ENCODE measurements at places on chromosomes 1 and 21.

DNA sequence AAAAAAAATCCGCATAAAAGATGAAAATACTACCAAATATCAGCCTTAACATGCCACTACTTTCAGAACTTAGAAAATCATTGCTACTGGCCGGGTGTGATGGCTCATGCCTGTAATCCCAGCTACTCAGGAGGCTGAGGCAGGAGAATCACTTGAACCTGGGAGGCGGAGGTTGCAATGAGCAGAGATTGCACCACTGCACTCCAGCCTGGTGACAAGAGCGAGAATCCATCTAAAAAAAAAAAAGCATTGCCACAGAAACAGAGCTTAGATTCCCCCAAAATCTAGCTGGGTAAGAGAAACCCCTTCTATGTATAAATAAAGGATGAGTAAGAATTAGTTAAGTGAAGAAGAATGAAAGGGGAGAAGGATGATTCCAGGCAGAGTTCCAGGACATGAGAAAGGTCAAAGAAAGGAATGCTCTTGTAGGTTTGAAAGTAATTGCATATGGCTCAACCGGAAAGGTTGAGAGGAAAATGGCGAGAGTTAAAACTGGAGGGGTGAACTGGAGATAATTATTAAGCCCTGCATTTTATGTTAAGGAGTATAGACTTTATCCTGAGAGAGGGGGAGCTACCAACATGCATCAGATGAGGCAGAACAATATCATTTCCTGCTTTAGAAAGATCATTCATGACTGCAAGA is 19.7 kb upstream of the NRDC start:
- no peak for DNase-seq

DNA sequence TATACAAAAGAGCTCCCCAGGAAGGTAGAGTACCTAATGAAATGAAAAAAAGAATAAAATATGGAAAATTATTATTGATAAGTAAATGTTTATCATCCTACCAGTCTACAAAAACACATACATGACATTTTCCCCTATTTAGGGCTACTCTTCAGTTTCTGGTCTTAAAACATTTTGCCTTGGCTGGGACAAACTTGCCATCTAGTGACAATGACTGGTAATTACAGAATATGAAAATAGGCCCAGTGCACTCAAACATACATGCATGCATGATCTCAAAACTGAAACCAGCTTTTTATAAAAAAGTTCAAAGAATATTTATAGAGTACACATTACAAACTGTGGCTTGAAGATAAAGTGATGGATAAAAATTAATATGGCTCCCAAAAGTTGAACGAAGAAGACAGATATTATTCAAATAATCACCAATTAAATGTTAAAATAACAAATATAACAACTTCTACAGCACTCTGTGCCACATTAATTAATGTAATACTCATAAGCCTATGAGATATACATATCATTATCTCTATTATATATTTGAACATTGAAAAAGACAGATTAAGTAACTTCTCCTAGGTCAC is 10.5 kb upstream of the RNPC3 start:
- DNase-seq, result peak; percentile 31

DNA sequence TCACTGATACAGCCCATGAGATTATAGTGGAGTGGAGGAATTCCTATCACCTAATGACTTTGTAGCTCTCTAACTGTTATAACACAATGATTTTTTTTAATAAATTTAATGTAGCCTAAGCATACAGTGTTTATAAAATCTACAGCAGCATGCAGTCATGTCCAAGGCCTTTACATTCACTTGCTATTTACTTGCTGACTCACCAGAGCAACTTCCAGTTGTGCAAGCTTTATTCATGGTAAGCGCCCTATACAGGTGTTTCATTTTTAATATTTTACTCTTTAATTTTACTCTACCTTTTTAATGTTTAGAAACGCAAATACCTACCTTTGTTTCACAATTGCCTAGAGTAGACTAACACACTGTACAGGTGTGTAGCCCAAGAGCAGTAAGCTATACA is 1652.2 kb downstream of the BRINP3 start:
- no peak for DNase-seq

GRCh38 chr1:221274373-221274772 is 395.1 kb downstream of the HLX start:
- DNase-seq, result no peak

DNA sequence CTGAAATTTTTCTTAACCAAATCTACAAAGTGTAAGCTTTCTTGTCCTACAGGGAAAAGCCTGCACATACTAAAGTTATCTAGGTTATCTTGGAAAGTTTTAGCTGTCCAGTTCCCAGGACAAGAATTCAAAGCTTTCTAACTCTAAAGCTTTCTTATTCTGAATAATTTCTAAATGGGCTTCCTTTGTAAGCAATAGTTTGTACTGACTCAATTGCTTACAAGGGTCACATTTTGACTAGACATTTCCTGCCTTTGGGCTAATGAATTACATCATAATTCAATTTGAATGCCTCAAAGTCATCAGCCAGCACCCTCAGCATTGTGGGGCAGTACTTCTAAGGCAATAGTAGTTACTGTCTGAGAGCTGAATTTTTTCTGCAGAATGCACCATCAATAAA is 223.0 kb downstream of the LTN1 start:
- no peak for DNase-seq

DNA sequence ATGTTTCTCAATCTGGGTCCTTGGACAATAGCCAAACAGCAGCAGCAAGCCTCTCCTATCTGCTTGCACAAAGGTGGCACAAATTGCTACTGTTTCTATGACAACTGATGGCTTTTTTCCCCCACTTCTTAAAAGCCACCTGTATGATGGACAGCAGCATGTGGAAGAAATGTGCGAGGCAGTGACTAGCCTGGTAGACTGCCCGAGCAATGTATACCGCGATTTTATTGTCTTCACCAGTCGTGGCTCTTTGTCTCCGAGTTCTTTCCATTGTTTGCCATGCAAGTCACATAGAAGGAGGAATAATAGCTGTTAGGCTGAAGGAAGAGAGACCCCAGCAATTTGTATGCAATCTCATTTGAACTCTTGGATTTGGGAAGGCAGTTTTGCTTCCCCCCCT is 79.4 kb downstream of the S1PR1 start:
- DNase-seq, result peak; percentile 59

DNA sequence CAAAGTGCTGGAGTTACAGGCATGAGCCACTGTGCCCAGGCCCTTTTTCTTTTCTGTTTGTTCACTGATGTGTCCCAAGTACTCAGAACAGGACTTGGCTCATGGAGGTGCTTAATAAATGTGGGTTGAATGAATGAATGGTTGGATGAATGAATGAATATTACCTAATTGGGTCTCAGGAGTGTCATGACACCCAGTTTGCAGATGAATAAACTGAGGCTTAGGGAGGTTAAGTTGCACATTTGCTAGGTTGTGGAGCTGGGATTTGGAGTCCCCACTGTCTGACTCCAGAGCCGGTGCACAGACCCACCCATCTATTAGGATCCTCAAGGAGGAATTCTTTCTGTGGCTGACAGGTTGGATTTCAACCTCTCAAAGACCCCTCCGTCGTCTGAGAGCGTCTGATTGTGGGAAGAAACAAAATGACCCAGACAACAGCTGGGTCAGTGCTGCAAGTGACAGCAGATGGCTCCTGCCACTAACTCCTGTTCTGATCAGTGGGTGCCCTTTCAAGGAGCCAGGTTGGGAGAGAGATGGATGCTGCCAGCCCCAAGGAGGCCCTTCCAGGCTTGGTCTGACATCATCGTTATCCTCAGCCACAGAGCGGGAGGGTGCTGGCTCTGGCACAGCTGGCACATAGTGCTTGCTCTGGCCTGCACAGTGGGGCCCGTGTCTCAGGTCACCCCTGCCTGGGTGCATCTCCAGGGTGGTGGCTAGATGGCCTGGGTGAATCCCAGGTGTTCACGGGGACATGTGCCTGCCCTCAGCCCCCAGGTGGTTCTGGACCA is 24.2 kb downstream of the ARHGEF10L start:
- no peak for DNase-seq

DNA sequence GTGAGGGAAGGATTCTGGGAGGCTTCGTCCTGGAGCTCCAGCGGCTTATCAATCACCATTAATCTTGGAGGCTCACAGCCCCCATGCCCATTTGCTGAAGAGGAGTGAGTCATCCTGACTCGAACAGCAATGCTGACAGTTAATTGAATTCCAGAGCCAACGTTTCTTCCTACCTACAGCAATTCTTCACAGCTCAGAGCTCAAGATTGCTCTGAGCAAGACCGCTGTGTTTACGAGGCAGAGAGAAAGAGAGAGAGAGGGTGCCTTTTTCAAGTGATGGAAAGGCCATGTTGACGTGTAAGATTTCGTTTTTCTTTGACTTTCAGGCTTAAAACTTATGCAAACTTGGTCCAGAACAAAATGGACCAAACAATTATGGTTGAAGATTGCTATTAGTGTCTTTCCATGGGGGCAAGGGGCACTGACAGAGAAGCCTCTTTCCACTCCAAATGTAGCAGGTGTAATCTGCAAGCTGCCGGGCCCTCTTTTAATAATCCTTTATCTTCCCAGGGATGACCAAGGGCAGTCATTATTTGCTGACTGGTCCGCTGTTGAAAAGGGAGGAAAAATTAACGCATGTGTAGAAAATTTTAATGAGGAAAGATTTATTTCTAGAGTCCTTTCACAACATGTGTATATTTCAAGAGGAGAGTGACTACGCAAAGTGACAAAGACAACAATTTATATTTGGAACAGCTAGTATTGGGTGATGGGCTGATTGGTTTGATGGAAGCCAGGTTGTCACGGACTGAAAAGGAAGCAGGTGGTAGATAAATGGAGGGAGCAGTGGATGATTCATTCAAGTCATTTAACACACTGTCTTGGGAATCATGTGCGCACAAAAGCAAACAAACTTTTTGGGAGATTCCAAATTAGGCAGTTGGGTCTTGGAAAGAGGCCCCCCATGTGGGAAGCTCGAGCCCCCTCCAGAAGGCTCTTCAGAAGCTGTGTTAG is 136.1 kb upstream of the IRF2BP2 start:
- DNase-seq, result no peak

DNA sequence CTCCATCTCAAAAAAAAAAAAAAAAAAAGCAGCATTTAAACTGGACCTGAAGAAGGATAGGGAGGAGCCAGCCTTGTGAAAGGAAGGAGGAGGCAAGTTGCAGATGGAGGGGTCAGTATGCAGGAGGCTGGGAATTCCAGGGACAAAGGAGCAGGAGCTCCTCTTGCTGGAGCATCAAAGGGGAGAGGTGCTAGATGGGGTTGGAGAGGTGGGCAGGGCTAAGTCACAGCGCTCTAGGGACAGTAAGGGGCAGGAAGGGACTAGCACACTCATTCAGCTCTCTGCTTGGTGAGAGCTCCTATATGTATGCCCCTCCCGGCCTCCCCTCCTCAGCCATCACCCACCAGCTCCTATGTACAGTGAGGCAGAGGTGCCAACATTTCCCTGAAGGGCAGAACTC is 26.8 kb downstream of the MAP7D1 start:
- no peak for DNase-seq

DNA sequence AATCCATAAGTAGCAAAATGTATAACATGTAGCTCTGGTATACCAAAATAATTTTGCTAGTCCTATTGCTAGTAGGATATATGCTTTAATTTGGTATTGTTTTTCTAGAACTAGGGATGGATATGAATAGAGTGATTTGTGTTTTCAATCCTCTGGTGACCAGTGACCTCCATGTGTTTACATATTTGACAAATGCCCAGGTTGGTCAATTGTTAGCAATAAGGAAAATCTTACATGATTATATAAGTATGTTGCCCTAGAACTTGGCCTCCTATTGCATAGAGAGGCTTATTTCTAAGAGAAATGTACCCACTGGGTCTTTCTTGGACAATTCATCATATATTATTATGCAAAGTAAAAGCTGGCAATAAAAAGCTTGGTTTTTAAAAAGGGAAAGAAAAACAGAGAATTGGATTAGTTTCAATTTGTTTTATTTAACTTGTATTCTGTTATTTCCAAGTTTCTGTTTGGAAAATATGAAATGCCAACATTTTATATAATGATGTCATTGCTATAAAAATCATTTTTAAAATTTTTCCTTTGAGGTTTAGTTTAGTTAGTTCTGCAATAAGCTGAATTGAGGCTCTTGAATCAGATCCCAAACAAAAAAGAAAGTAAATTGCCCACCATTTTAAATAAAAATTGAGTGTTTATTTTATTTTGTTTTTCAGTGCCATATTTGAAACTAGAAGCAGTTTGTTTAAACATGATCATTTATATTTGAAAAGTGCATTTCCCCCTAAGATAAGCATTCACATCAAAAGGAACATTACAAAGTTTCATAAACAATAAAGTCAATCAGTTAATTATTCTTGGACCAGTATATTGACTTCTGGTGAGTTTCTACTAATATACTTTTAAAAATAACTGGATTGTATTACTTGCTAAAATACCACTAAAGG is 210.9 kb downstream of the ZC3H11B start:
- DNase-seq, result no peak

DNA sequence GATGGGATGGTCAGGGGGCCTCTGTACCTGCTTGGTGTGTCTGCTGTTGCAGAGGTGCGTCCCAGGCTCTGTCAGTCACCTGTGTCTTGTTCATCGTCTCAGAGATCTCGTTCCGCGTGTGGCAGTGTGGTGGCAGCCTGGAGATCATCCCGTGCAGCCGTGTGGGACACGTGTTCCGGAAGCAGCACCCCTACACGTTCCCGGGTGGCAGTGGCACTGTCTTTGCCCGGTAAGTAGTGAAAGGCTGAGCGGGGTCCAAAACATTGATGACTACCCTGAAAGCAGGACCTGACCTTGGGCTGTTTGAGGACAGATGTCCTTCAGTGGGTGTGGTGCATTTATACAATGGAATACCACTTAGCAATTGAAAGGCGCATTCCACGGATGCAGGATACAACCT is 171.0 kb downstream of the PGBD5 start:
- DNase-seq, result no peak

- no peak for DNase-seq
Measured at GRCh38 chr1:91622616-91623015, 122.0 kb downstream of the CDC7 start.

DNA sequence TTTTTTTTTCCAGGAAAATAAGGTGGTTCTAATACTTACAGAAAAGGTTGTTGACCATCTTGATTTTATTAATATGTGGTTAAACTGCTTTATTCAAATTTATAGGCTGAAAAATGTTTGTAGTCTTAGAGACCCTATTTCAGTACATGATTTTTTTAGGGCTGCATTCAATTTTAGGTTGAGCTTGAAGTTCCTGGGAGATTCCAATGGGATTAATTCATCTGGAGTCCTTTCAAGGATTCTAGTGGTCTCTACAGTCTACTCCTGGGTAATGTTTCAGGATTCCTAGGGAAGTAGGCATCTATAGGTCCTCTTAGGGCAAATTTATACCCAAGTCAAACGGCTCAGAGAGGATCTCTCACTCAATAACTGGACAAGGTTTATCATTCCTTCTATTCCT is 126.7 kb downstream of the HMCN1 start:
- DNase-seq, result no peak

DNA sequence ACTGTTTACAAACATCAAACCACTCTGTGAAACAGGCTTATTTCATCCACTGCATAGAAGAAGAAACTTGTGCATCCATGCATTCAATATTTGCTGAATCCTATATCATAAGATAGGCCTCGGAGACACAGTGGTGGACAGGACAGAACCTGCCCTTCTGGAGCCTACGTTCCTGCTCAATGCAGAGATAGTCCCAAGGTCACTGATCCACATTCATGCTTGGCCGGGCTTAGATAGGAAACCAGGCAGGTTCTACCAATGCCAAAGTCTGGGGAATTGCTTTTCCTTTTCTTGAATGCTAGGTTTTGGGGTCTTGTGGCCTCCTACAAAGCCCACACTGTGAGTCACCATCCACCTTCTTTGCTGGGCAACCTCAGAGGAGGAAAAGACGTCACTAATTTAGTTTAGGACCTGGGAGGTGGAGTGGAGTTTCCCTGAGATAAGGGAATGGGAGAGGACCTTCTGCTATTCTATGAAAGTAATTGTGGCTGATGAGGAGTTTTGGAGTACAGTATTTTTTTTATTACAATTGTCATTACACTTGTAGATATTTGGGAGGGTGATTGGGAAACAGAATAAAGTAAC is 99.7 kb upstream of the CD34 start:
- no peak for DNase-seq
